ENCODE measurements at places on chromosomes 1 and 21. TPM values are rescaled to one million over a fixed set of nuclear protein-coding genes. Genes with fewer than 3 reads are reported as not detected.

CTSS gene
- total RNA-seq = 21.7 TPM

DNA sequence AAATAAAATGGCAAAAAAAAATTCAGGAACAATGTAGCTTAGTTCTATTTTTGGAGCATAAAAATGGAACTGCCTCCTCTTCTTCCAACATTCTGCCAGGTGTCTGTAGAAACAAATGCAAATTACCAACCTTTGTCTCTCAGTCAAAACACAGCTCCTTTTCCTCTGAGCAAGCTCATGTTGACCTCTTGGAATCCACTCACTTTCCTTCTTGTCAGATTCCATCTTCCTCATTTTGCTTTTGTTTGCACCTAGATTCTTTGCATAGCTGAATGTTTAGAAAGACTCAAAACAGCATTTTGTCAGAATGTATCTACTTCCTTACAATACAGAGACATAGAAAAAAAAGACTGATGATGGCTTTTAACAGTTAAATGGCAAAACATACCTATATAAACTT is 178.2 kb downstream of the ADGRL2 start:
- no peak for DNase-seq

DNA sequence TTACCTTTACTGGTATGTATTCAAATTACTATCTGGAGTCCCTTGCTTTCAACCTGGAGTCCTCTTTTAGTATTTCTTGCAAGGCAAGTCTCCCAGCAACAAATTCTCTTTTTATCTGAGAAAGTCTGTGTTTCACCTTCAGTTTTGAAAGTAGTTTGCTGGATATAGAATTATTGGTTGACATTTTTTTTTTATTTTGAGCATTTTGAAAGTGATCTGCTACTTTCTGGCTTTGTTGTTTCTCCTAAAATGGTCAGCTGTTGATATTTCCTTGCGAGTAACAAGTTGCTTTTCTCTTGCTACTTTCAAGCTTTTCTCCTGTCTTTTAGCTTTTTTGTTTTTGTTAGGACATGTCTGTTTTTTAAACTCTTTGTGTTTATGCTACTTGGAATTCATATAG is 126.1 kb downstream of the TRIM33 start:
- no peak for DNase-seq

- no peak for DNase-seq
Measured at GRCh38 chr1:59419361-59420140, 122.7 kb downstream of the FGGY start.

DNA sequence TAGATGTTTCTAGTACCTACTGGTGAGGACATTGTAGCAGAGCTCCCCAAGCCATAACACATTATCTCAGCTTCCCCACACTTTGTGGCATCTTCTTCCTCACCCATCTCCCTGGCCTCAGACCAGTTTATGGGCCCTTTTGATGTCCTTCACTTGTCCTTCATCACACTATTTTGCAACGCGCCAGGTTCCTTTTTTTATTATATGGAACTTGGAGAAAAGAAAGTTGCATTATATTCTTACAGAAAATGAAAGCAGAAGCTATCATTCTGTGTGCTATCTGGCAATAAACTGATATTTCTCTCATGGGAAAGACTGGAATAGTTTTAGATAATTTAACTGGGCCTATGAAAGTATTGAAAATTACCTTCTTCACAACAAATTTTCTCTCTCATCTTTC is 196.9 kb upstream of the ETV3 start:
- DNase-seq = no peak

DNA sequence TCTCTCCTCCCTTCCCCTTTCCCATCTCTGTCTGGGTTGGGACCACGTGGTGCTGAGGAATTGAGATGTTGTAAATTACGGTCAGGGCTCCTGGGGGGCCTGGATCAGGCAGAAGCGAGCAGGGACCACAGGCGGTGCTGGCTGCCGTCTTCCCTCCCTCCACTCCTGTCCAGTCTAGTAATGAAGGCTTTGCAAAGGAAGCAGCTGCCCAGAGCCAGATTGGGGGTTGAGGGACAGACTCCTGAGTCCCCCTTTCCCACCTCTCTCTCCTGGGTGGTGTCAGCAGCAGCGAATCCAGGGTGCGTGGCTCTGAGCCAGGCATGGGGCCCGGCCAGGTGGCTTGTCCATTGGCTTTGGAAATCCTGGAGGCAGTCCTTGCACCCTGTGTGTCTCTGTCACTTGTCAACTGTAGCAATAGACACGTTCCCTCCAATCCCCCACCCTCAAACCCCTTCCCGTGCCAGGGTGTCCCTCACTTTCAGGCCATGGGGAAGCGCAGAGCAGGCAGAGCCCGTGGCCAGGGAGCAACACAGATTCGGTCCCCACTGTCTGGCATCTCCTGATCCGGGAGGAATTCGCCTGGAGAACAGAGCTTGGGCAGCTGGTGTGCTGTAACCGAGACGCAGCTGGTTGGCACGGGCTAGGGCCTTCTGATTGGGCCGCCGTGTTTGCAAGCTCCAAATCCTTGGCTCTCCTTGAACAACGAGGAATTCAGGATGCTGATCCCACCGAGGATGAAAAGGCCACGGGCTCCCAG is 64.8 kb upstream of the WNT4 start:
- DNase-seq = no peak

DNA sequence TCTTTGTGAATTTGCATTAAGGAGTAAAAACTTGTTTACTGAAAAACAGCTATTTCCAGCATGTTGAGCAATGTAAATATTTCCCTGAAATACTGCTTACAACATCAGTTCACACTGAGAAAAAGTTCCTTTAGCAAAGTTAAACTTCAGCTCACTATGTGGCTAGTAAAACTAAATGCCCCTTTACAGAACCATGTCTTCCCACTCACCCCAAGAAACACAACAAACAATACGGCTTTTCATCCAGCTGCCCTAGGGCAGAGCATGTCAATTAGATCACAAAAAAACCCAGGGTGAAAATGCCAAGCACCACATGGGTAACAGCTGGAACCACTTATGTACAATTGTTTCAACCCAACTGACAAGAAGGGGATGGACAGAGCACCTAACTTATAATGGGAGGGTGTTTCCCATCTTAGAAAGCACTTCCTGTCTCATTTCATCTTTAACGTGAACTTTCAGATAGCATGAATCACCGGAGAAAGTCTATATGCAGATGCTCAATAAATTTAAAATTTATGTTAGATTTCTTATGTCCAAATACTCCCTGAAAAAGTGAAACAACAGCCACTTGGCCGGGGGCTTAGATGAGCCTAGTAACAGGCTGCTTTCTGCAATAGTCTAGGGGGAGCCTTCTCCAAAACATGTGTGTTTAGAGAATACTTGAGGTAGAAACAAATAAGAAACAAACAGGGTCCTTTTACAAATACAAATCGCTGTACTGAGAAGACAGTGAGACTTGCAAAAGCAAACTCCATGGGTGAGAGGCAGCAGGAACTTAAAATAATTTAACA is 6.6 kb downstream of the NID1 start:
- DNase-seq = no peak

GRCh38 chr1:2880086-2880485 is 78.6 kb upstream of the TTC34 start:
- no peak for DNase-seq

Measured in suprapubic skin (tissue), 4 donors.